ENCODE measurements at places on chromosomes 6 and 20.

DNA sequence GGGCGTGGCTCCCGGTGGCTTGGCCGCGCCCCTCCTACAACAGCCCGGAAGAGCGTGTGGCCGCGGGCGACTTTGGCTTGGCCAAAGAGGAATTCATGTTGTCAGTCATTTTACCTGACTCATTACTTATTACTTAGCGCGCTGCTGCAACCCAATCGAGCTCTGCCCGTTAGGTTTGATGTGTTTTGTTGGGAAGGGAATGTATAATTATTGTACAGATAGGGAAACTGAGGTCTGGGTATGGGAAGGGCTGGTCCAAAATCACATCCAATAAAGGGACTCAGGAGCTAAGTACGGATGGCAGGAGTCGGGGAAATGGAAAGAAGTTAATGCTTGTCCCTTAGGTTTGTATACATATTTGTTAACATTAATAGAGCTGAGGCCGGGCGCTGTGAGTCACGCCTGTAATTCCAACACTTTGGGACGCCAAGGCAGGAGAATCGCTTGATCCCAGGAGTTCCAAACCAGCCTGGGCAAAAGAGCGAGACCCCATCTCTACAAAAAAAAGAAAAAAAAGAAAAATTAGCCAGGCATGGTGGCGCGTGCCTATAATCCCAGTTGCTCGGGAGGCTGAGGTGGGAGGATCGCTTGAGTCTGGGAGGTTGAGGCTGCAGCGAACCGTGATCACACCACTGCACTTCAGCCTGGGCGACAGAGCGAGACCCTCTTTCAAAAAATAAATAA lies 639 bp upstream of the ZNF335 start:
- no peak for DNase-seq

GRCh38 chr6:145006914-145007313 lies 721.8 kb downstream of the UTRN start:
- no peak for DNase-seq

DNA sequence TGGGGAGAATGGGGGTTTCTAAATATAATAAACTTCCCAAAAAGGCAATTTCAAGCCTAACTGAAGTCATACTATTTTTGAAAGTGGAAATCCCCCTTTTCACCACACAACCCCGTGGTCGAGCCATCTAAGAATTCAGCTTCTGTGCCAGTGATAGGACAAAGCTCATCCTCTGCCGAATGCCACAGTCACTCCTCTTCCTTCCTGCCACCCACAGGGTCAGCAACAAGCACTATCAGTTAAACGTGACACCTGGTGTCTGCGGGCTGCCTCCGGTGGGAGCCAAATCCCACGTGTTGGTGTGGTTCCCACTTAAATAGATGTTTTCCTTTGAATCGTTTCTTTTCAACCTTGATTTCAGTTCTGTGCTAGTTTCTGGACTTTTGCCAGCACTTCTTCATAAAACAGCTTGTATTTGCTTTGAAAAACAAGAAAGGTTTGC lies 60.7 kb downstream of the TNFAIP3 start:
- peak; percentile 83 for DNase-seq

DNA sequence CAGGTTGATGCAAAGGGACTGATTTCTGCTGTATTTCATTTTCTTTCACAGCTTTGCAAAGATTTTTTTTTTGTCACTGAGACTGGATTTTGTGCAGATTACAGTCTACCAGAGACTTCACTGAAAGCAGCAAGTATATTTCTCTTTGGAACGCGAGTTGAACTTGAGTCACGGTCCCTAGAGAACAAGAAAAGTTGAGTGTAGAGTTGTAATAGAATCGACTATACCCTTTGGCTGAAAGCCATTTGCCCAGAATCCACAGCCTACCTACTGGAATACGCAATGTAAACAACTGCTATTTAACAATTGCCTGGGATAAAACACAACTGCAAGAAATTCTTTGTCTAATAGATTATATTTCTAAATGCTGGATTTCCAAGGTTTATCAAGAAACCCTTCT lies 520.6 kb downstream of the HDGFL1 start:
- DNase-seq, result no peak

GRCh38 chr6:43170417-43170930 lies 595 bp upstream of the SRF start:
- DNase-seq, result no peak

GRCh38 chr6:97282726-97283617 lies at the start of gene MMS22L:
Gene MMS22L (minus strand): TSS chr6:97283216. CDS start chr6:97282477, 739 bp downstream.
- peak; percentile 95 for DNase-seq

DNA sequence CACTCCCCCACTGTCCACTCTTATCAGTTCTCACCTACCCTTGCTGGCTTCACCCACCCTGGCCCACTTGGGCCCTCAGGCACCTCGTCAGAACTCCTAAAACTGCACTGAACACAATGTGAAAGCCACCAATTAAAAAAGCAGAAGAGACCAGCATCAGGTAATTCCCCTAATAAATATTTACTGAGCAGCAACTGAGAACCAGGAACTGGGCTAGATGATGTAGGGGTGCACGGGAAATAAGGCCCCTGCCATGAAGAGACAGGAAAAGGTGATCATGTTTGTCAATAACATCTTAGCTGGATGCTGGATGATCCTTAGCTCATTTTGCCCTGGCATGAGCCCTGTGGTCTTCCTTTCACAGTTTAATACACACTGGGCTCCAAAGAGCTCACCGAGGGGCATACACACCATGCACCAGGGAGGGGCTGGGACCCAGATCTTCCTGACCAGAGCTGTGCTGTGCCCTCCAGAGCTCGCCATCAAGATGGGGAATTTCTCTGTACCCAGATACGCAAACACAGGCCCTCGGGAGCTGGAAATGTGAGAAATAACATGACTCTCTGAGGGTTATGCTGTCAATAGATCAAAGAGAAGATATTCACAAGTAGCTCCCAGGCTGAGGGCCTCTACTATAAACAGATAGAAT lies 113.6 kb upstream of the SLC22A16 start:
- no peak for DNase-seq

DNA sequence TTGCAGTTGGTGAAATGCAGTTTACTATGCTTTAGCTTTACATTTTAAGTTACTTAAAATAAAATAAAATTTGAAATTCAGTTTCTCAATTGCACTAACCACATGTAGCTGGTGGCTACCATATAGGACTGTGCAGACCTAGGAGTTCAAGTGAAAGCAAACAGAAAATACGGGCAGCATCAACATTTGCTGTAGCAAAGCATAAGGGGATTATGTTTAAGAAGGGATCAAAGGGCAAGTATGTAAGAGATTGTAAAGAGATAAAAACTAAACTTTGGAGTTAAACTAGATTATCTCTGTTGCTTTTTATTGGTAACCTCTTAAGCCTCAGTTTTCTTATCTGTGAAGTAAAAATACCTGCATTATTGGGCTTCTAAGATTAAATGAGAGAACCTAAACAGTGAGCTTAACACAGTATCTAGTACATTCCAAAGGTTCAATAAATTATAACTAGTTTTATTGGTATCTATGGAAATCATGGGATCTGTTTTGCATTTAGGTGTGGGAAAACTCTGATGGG lies 81.2 kb downstream of the SPTLC3 start:
- DNase-seq, result no peak

- no peak for DNase-seq
Measured at GRCh38 chr6:97288188-97288587, 5.2 kb upstream of the MMS22L start.

DNA sequence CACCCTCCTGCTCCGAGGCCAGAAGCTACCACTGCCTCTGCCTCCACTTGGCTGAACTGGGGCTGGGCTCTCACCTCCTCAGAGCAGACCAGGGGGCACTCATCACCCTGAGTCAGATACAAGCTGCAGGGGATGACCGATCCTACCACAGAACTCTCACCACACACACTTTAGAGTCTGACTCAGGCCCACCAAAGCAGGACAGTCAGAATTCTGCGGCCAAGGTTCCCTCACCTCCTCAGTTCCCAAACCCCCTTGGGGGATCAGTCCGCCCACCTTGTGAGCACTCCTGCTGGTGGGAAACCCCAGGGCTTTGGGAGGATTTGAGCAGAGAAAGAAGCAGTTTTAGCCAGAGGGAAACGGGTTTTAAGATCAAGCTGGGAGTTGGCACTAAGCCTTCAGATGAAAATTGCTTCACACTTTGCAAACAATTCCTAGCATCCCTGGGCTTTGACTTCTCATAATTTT lies 587.8 kb upstream of the JAG1 start:
- no peak for DNase-seq

DNA sequence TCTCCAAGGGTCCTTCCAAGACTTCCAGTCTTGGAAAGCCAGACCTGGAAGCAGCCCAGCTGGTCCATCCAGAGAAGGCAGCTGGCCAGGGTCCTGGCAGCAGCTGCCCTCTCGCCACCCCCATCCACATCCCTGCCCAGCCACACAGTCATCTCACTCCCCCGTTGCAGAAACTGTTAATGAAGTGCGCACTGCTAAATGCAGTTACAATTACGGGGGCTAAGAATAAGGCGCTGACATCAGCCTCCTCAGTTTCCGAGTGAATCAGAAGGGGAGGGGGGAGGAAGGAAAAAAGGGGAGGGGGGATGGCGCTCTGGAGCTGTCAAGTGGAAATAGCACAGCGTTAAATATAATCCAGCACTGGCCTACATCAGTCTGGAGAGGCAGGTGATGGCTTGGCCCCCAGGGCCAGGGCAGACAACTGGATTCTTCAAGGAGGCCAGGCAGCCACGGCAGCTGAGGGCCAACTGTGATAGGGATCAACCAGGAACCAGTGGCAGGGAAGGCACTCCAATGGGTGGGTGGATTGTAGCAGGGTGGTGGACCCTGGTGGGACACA lies 6.9 kb downstream of the RIMS4 start:
- no peak for DNase-seq

GRCh38 chr20:8803065-8803464 lies 265.8 kb upstream of the PLCB4 start:
- DNase-seq, result no peak

GRCh38 chr6:52664991-52665686 lies 5.8 kb upstream of the TMEM14A start:
- DNase-seq, result no peak

- no peak for DNase-seq
Measured at GRCh38 chr20:44460795-44461141, 14.9 kb upstream of the TTPAL start.

GRCh38 chr6:101668496-101669030 lies 275.1 kb downstream of the GRIK2 start:
- DNase-seq, result no peak

GRCh38 chr6:45807311-45808041 lies 208.2 kb downstream of the CLIC5 start:
- DNase-seq, result no peak

- no peak for DNase-seq
Measured at GRCh38 chr6:151349651-151350270, 41.6 kb downstream of the ZBTB2 start.

- DNase-seq, result no peak
Measured at GRCh38 chr20:57161478-57162361, 104.7 kb downstream of the BMP7 start.

DNA sequence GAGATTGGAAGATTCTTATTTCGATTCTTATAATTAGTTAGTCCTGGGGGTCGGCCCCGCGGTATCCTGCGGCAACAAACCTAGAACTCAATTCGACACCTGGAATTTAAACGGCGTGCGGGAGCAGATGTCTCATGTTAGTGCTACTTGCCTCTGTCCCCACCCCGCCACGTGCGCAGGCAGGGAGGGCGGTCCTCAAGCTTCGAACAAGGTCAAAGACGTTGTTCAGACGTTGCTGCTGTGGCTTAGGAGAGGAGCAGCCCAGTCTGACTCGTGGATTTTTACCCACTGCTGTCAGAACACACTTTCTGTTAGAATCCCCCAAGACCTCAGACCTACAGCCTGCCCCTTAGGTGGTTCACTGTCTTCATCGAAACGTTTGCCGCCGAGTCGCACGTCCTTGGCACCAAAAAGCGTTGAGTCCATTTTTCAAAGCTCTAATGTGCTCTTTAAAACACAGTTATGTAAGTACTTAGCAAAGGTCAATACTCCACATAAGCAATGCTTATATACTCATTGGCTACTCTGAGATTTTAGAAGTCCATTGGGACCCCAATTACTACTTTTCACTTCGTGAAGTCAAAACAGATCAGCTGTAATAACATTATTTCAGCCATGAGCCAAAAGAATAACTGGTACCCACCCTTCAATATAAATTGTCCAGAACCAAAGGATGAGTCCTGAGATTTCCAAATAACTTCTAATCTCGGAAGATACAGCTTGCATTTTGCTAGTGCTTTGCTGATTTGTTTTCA lies 2.7 kb upstream of the C6orf62 start:
- no peak for DNase-seq

DNA sequence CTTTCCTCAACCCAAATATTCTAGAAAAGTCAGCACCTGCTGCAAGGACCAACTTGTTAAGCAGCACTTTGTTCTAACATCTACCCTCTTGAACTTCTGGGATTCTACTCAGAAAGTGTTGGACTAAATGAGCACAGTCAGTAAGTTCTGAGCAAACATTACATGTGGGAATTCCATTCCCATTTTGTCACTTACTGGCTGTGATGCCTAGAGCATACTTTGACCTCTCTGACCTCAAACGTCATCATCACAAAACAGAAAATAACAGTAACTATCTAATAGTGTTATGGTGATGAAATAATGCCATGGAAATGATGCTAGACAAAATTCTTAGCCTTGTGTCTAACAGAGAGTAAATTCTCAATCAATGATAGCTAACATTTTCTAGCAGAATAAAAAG lies 829.4 kb downstream of the EPHA7 start:
- DNase-seq, result no peak

GRCh38 chr20:51461306-51461705 lies 81.2 kb downstream of the NFATC2 start:
- DNase-seq, result no peak

DNA sequence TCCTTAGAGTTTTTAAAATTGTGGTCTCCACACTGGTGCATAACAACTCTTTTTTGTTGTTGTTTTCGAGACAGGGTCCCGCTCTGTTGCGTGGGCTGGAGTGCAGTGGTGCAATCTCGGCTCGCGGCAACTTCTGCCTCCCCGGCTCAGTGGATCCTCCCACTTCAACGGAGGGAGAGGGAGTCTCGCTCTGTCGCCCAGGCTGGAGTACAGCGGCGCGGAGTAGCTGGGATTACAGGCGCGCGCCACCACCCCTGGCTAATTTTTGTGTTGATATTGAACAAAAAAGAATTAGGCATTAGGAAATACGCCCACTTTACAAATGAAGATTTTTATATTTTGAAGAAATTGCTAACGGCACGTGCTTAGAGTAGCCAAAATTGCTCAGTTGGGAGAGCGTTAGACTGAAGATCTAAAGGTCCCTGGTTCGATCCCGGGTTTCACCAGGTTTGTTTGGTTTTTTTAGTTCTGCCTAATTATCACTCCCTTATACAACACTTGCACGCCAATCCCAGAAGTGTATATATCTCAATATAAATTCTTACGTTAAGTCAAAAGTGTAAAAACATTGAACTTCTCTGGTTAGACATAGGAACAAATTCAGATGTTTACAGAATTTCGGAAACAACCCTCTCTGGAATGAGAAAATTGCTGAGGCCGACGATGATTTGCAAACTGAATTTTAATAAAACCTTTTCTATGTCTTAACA lies 159.6 kb downstream of the TRIM27 start:
- no peak for DNase-seq
